H1 (cell line): ENCODE measurements at places on chromosomes 16 and 17.

DNA sequence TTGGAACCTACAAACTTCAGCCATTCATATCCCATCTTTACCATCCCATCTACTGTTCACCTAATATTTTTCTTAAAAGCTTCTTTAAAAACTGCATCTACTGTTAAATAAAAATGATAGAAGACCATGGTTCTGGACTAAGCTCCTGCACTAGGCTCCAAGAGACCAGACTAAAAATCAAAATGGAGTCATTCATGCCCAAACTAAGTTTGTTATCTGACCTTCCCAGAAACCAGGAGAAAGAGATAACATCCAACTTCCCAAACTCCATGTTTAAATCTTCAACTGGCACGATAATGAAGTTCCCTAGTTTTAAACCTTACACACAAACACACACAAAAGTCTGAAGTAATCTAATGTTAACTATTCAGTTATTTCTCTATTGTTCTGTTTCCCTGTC is 13.8 kb downstream of the DCUN1D3 start:
- no peak for DNase-seq

- no peak for DNase-seq
Measured at GRCh38 chr17:66414561-66415175, 112.3 kb downstream of the PRKCA start.

- peak; percentile 61 for DNase-seq
Measured at GRCh38 chr16:17070882-17071592, 399.7 kb downstream of the XYLT1 start.

DNA sequence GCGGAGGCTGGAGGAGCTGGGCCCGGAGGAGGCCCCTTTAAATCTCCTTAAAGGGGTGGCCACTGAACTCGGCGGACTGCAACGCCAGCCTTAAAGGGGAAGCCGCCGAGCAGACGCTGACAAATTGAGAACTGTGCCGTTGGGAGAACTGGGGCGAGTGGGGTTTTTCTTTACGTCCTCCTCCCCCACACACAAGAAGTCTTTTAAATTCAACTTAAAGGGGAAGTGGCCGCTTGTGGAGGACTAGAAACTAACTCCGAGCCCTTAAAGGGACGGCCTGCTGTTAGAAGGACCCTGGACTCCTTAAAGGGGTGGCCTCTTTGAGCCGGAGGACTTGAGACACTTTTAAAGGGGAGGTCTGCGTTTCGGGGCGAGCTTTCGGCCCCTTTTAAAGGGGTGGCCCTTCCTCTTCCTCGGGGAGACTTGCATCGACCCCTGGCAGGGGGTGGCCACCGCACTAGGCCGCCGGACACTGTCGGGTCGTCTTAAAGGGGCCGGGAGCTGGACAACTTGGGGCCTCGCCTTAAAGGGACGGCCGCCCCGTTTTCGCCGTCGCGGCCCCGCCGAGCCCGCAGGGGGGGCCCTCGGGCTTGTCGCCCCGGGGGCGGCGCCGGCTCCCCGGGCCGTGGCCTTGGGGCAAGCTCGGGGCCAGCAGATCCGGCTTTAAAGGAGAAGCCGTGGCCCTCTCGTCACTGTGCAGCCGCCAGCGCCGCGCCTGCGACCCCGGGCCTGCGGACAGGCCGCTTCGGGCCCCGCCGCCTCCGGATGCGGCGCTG is 688 bp downstream of the FBRS start:
- DNase-seq: peak; percentile 82

- no peak for DNase-seq
Measured at GRCh38 chr17:74455025-74455545, 11.3 kb upstream of the CD300A start.

DNA sequence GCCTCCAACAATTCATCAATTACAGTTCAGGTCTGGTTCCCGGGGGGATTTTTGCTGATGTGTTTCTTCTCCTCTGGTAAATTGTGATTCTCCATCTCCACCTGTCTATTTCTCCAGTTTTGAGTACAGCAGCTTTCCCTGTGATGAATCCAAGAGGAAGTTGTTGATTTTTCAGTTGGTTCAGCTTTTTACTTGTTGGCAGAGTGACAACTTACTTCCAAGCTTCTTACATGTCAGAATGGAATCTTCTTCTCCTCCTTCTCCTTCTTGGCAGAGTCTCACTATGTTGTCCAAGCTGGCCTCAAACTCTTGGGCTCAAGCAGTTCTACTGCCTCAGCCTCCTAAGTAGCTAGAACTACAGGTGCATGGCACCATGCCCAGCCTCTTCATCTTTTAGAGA is 33.4 kb upstream of the TMEM92 start:
- DNase-seq: no peak

DNA sequence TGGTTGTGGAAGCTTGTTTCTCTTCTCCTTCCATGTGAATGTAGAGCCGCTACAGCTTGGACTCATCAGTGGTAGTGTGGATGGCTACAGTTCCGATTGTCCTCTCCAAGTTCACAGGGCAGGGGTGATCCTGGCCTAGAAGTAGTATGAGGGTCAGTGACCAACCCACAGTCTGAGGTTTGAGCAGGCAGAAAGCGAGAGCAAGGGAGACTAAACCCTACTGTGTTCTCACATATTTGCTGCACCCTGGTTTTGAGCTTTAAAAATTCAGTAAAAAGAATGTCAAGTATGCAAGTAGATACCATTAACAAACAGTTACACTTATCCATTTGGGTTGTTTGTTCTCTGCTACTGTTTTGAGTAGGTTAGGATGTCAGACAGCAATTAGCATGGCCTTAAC is 148.9 kb downstream of the MRTFB start:
- no peak for DNase-seq
